Liver (tissue), 10 donors: ENCODE measurements at places on chromosomes 16 and 17. TPM values are rescaled to one million over a fixed set of nuclear protein-coding genes. Genes with fewer than 3 reads are reported as not detected.
A peak's percentile ranks its signal among the peaks of the same experiment; 100 is the strongest.

The VTN gene
- 3,689 TPM for total RNA-seq

The ZNF232 gene
- 4.0 TPM for total RNA-seq

The COIL gene
- total RNA-seq: 9.9 TPM

The LRRC46 gene
- total RNA-seq: 0.28 TPM

The TMEM132E gene
- 0.25 TPM for total RNA-seq

The WSCD1 gene
- 3.8 TPM for total RNA-seq

The ABCA10 gene
- 5.5 TPM for total RNA-seq

GRCh38 chr17:54968988-54969332, 395 bp downstream of the STXBP4 start:
- peaks cover 1% of the 10 kb centered on the region for H3K36me3 ChIP-seq
- peak; percentile 56 for DNase-seq

- H3K27ac ChIP-seq: peak overlapping the region; percentile 72
- H3K27me3 ChIP-seq: no peaks in the 10 kb centered on the region
- no peak overlapping the region for H3K4me3 ChIP-seq
- no peak for DNase-seq
These were observed 17.4 kb downstream of the ITPRIPL2 start for GRCh38 chr16:19130852-19131824.

DNA sequence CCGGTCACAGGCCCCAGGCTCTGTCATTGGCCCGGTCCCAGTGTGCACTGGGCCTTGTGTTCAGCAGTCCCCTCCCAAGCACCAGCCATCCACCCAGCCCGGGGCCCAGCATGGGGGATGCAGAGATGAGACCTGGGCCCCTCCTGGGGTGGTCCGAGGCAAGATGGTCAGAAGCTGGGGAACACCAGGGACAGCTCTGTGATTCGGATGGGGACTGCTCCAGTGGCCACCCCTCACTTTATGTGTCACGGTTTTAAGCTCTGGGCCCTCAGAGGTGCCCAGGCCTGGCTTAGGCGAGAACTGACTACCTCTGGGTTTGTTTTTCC, 92.0 kb upstream of the PLCG2 start:
- no peak overlapping the region for H3K4me3 ChIP-seq
- DNase-seq: no peak
- H3K36me3 ChIP-seq: peaks cover 10% of the 10 kb centered on the region
- no peak overlapping the region for H3K27ac ChIP-seq
- no peaks in the 10 kb centered on the region for H3K4me1 ChIP-seq

GRCh38 chr16:30407804-30408534, 563 bp downstream of the ZNF771 start:
- no peaks in the 10 kb centered on the region for H3K36me3 ChIP-seq
- no peaks in the 10 kb centered on the region for H3K27me3 ChIP-seq
- peak overlapping the region; percentile 87 for H3K27ac ChIP-seq
- no peak for DNase-seq

GRCh38 chr17:2020721-2021120, 4.4 kb downstream of the RTN4RL1 start:
- peaks cover 55% of the 10 kb centered on the region for H3K4me1 ChIP-seq
- DNase-seq: no peak
- no peak overlapping the region for H3K4me3 ChIP-seq
- no peaks in the 10 kb centered on the region for H3K27me3 ChIP-seq
- H3K36me3 ChIP-seq: no peaks in the 10 kb centered on the region
- H3K27ac ChIP-seq: no peak overlapping the region

DNA sequence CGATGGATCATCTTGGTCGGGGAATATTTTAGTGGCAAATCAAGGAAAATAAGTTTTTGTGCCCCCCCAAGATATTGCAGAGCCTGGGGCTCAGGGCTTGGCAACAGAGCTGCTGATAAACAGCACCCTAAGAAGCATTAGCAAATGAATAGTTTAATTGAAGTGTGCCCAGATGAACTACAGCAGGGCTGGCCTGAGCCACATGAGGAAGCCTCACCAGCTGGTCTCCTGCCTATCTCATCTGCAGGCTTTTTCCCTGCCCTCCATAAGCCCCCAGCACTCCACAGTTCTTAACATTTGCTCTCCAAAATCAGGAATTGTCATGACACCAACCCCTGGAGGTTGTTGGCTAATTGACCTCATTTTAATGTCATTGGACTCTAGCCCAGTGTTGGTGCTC, 480.2 kb downstream of the HS3ST3B1 start:
- H3K27me3 ChIP-seq: no peaks in the 10 kb centered on the region
- DNase-seq: no peak
- no peak overlapping the region for H3K4me3 ChIP-seq
- H3K36me3 ChIP-seq: no peaks in the 10 kb centered on the region

GRCh38 chr17:29760279-29761039, 137.7 kb upstream of the CORO6 start:
- no peak for DNase-seq
- H3K36me3 ChIP-seq: no peaks in the 10 kb centered on the region
- H3K27ac ChIP-seq: peak overlapping the region; percentile 12
- H3K4me3 ChIP-seq: peak overlapping the region; percentile 62
- H3K27me3 ChIP-seq: no peaks in the 10 kb centered on the region
- peaks cover 12% of the 10 kb centered on the region for H3K4me1 ChIP-seq

DNA sequence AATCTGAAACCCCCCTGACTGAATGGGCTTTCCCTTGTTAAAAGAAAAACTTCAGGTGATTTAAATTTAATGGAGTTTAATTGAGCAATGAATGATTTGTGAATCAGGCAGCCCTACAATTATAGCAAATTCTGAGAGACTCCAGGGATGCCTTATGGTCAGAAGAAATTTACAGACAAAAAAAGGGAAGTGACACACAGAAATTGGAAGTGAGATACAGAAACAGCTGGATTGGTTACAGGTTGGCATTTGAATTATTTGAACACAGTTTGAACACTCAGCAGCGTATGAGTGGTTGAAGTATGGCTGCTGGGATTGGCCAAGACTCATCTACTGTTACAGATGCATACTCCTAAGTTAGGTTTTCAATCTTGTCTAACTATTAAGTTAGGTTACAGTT, 19.0 kb upstream of the CPHXL start:
- no peak overlapping the region for H3K4me3 ChIP-seq
- no peaks in the 10 kb centered on the region for H3K36me3 ChIP-seq
- DNase-seq: no peak
- H3K27me3 ChIP-seq: no peaks in the 10 kb centered on the region

- no peaks in the 10 kb centered on the region for H3K4me1 ChIP-seq
- H3K27ac ChIP-seq: no peak overlapping the region
- no peaks in the 10 kb centered on the region for H3K27me3 ChIP-seq
- no peak for DNase-seq
These were observed 109.0 kb upstream of the FAM20A start for GRCh38 chr17:68710035-68710780.

DNA sequence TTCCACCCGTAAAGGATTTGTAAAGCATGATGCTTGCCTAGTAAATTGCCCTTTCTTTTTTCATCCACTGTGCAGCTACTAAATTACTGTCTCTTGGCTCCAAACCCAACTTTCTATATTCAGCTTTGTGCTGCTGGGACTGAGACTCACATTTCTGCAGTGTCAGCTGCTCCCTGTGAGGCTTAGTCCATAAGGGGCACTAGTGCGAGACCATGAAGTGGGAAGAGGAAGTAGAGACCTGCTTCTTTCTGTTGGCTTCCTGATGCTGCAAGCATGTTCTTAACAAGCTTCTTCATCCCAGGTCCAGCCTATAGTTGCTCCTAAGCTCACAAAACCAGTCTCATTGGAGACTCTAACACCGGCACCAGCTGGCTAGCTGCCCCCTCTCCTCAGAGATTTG, 74.9 kb upstream of the HS3ST2 start:
- H3K4me3 ChIP-seq: no peak overlapping the region
- no peaks in the 10 kb centered on the region for H3K27me3 ChIP-seq
- no peak overlapping the region for H3K27ac ChIP-seq
- no peaks in the 10 kb centered on the region for H3K4me1 ChIP-seq
- DNase-seq: no peak

GRCh38 chr17:72404872-72405271, 284.1 kb downstream of the SOX9 start:
- no peaks in the 10 kb centered on the region for H3K4me1 ChIP-seq
- no peak overlapping the region for H3K27ac ChIP-seq
- DNase-seq: no peak
- no peaks in the 10 kb centered on the region for H3K36me3 ChIP-seq

DNA sequence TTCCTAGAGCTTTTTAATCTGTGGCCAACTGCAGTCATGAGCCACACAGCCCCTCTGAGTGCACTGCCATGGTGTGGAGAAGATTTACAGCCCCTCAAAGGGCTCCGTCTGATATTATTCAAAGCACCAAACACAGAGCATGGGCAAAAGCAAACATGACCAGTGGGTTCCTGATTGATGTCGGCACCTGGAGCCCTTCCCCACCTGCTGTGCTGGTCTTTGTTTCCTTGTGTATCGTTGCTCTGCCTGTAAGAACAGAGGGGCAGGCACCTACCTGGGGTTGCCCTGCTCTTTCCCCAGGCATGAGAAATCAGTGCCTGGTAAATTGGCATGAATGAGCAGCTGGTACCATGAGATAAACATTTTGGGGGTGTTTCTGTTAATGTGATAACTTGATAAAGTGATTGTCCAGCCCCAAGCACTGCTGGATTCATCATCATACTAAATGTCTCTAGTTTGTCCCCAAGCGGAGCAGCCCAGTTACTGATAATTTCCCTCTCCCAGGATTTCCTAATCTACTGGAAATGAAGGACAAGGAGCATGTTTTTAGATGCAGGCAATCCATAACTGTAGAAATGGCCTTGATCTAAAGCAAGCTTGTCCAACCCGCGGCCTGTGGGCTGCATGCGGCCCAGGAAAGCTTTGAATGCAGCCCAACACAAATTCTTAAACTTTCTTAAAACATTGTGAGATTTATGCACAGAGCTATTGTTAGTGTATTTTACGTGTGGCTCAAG, 5.0 kb upstream of the SPIRE2 start:
- DNase-seq: no peak
- H3K27ac ChIP-seq: no peak overlapping the region
- peaks cover 19% of the 10 kb centered on the region for H3K4me1 ChIP-seq
- no peak overlapping the region for H3K4me3 ChIP-seq
- no peaks in the 10 kb centered on the region for H3K36me3 ChIP-seq

DNA sequence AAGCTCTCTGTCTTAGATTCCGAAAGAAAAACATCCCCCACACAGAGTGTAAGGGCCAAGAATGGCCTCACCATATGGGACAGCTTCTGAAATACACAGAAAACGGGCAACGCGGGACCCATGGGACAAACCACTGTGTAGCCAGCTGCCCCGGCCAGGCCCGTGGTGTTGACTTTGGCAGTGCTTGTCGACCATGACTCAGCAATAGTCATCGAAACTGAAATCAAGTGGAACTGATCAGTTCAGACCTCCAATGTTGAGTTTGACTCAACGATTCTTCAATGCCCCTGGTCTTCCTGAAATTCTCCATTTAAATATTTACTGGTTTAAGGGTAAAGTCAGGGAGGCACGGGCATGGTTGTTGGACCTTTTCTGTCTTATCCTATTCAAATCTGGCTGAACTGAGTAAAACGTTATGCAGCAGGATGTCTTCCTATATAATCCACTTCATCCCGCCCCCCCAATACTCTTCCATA, 27.5 kb downstream of the ZFHX3 start:
- DNase-seq: peak; percentile 63
- H3K4me3 ChIP-seq: no peak overlapping the region
- H3K36me3 ChIP-seq: no peaks in the 10 kb centered on the region

DNA sequence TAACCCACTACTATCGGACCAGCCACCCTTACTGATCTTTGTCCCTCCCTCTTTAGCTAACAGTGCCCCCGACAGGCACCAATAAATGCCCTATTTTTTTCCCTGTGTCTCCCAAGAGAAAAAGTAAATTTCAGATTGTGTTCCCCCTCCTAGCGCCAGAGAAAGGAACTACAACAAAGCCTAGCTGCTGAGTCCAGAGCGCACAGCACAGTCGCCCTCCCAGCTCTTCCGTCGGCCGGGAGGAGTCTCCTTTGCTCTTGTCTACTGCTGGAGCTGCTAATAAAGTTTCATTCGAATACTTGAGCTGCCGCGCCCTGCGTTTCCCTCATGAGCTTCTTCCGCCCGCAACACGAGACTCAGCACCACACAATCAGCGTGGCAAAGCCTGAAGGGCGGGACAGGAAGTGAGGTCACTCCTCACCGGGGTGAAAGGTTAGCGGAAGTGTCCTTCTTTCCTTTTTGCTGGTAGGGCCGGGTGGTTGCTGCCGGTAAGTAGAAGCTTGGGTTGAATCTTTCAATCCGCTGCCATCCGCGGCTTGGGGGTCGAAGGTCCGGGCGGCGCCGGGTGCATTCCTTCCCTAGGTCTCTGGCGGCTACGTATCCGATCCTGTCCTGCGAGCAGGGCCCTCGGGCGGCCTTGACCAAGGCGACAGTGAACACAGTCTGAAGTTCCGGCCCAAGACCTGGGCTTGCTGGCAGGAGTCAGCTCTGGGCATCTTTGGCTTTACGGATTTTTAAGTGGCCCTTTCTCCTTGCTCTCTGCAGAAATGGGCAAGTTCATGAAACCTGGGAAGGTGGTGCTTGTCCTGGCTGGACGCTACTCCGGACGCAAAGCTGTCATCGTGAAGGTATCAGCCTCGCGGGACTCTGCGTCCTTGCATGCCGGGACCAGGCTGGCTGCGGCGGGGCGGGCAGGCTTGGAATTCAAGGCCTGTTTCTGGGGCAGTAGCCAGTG, at the start of gene RPL27:
RPL27 (plus strand) TSS at position 436 of the 955 bp plus-strand sequence; CDS start at position 768, 332 bp downstream.
- peak within 1 kb of the TSS; percentile 98 for H3K27ac ChIP-seq
- DNase-seq: peak; percentile 98
- peak within 1 kb of the TSS; percentile 80 for H3K4me3 ChIP-seq
- peaks cover 18% of the 10 kb centered on the region for H3K4me1 ChIP-seq

GRCh38 chr16:87692756-87693155, 73.0 kb downstream of the KLHDC4 start:
- no peak overlapping the region for H3K4me3 ChIP-seq
- no peaks in the 10 kb centered on the region for H3K27me3 ChIP-seq
- H3K27ac ChIP-seq: no peak overlapping the region
- peaks cover 3% of the 10 kb centered on the region for H3K36me3 ChIP-seq
- H3K4me1 ChIP-seq: no peaks in the 10 kb centered on the region
- DNase-seq: no peak

GRCh38 chr17:70552230-70552981, 383.1 kb downstream of the KCNJ2 start:
- no peak for DNase-seq
- no peaks in the 10 kb centered on the region for H3K36me3 ChIP-seq
- no peak overlapping the region for H3K4me3 ChIP-seq
- H3K27me3 ChIP-seq: no peaks in the 10 kb centered on the region

DNA sequence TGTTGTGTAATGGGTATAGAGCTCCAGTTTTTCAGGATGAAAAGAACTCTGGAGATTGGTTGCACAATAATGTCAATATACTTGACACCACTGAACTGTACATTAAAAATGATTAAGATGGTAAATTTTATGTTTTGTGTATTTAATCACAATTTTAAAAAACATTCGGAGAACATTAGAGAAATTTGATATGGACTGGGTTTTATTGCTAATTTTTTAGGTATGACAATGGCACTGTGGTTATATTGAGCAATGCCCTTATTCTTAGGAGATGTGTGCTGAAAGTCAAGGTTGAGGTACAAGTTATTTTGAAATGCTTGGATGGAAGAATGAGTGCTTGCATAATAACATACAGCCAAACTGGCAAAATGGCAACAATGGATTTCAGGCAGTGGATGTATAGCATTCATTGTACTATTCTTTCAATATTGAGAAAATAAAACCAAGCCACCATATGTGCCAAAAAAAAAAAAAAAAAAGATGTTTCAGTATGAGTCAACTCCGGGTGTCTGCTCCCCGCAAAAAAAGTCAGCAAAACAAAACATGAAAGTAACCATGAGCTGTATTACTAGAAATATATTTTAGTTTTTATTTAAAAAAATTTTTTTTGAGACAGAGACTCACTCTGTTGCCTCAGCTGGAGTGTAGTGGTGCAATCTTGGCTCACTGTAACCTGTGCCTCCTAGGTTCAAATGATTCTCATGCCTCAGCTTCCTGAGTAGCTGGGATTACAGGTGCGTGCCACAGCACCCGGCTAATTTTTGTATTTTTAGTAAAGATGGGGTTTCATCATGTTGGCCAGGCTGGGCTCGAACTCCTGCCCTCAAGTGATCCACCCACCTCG, 19.8 kb downstream of the HOXB1 start:
- H3K4me3 ChIP-seq: no peak overlapping the region
- H3K27ac ChIP-seq: no peak overlapping the region
- no peak for DNase-seq
- H3K27me3 ChIP-seq: peaks cover 6% of the 10 kb centered on the region
